Naive thymus-derived CD8-positive, alpha-beta T cell (primary cell): ENCODE measurements at places on chromosomes 11 and 22.

DNA sequence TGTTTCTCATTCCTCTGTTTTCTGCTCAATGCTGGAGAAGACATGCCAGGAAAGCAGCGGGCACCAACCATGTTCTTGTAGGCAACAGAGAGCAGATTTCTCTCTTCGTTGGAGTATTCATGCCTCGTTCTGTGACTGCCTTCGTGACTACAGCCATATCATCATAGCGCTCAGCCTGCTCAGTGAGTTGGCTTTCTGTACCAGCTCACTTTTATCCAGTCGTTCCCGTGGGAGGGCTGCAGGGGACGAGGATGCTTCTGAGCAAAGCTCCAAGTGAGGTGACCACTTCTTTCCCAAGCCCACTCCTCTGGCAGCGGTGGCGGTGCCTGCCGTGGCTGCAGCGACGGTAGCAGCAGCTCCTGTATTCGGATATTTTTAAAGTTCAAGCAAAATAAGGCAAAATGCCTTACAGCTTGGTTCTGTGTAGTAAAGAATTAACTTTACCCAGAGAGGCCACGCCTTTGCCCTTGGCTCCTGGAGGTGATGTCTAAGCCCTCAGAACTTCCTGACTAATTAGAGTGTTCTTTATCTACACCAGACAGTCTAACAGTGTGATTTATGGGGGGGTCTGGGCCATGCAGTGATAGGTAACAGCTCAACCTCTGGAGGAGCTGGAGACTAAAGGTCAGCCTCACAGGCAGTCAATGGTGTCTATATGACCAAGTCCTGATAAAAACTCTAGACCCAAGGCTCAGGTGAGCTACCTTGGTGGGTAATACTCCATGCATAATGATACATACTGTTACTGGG, 35.3 kb downstream of the LDHAL6A start:
- no peak for DNase-seq

DNA sequence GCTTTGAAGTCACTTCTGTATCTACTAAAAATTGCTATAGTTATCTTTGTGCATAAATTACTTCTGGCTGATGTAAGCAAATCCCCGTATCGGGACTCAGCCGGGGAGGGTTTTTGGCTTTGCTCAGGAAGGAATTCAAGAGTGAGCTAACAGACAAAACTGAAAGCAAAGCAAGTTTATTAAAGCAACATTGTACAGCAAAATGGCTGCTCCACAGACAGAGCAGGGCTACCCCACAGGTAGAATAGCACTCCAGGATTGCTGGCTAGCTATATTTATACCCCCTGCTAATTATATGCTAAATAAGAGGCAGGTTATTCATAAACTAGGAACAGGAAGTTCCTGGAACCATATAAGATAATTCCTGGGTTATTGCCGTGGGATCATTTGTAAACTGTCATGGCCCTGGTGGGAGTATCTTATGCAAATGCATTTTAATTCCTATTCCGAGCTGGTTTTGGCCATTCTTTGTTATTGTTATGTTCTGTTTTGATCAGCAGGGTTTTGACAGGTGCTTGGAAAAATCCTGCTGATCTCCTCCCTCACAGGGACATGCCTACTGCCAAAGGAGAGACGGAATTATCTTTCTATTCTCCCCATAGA, 15.2 kb downstream of the MIF start:
- DNase-seq: no peak

DNA sequence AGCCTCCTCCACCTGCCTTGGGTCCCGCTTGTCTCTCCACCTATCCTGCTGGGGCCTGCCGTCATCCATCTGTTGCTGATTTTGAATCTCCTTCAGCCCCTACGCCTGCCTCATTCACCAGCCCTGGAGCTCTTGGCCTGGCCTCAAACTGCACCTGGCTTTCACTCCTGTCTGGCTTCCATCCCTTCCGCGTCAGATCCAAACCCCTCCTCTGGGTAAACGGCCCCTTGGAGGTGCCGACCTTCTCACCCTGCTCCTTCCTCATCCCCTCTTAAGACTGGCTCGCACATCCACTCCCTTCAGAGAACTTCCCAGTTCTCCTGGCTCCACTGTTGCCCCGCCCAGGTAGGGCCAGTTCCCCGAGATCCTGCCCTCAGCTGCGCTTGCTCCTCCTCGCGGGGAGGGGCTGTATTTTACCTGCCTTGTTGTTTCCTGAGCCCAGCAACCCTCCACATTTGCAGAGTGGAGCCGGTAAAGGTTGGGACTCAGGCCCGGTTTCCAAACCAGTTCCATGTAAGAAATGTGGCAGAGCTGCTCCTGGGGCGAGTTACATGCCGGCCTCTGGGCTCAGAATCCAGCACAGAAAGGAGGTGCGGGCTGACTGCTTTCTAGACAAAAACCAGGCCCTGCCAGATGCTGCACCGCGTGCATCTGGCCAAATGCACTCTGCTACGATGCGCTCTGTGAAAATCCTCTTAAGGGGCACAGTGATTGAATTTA, 13.9 kb upstream of the SHANK2 start:
- no peak for DNase-seq

GRCh38 chr22:33018232-33018864, 39.8 kb downstream of the SYN3 start:
- peak; percentile 9 for DNase-seq

DNA sequence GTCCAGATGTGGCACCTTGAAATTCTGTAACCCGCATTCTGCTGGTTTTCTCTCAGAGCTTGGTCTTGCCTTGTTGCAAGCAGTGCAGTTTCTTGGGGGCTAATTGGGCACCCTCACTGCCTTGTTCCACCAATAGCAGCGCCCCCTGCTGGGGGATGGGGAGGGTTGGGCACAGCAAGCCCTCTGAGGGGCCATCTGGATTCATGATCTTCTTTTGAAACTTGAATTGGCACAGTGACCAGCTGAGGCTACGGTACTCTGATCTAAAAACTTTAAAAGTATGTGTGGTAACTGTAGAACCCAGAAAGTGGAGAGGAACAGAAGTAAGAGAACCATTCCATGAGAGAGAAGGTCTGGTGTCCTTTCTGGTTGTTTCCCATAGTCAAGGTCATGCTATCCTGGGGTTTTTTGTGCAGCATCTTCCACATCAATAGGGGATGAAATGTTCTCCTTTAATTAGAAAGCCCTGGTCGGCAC, 64.2 kb downstream of the MED15 start:
- DNase-seq: peak; percentile 71

DNA sequence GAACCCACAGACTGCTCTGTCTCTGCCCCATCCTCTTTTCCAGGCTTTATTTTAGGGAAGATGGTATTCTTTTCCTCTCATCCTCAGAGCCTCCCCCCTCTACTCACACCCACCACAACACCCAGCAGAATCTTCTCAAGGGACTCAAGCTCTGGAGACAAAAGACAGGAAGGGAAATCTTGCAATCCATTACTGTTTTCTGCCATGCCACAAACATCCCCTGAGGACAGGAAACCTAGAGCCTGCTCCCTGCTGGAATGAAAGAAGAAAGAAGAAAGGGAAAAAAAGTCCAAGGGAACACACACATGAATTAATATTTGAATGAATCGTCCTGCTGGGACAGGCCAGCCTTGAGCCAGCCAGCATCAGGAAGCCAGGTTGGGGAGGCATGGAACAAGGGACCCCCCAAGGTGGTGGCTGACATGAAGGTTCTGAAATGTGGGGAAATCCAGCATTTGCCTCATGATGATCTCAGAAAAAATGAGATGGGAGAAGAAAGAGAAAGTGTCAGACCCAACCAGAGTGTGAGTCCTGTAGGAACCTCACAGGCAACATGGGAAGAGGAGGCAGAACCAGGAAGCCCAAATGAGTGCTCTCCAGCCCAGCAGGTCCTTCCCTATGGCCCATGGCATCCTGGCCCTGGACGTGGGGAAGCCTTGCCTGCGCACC, 34.0 kb downstream of the SLCO2B1 start:
- no peak for DNase-seq

- DNase-seq: no peak
These were observed 8.2 kb downstream of the DDX17 start for GRCh38 chr22:38497869-38498268.

DNA sequence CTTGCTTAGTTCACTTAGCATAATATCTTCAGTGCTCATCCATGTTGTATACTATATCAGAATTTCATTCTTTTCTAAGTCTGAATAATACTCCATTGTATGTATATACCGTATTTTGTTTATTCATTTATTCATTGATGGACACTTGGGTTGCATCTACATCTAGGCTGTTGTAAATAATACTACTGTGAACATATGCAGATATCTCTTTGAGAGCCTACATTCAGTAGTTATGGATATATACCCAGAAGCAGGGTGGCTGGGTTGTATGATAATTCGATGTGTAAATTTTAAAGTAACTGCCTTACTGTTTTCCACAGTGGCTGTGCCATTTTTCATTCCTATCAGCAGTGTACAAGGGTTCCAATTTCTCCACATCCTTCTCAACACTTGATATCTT, 116.5 kb downstream of the TMEM135 start:
- DNase-seq: no peak

GRCh38 chr11:34534826-34535225, 21.2 kb upstream of the ELF5 start:
- DNase-seq: no peak

GRCh38 chr11:111569476-111569875, 29.0 kb downstream of the LAYN start:
- no peak for DNase-seq

DNA sequence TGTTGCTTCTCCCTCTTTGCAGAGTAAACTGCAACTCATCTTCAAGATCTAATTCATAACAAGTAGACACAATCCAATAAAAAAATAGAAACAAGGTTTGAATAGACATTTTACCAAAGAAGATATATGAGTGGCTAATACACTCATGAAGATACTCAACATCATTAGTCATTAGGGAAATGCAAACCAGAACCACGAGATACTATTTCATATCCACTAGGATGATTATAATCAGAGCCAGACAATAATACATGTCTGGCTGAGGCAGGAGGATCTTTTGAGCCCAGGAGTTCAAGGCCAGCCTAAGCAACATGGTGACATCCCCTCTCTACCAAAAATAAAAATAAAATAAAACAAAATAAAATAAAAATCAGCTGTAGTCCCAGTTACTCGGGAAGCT, 85.0 kb downstream of the ATG16L2 start:
- no peak for DNase-seq

DNA sequence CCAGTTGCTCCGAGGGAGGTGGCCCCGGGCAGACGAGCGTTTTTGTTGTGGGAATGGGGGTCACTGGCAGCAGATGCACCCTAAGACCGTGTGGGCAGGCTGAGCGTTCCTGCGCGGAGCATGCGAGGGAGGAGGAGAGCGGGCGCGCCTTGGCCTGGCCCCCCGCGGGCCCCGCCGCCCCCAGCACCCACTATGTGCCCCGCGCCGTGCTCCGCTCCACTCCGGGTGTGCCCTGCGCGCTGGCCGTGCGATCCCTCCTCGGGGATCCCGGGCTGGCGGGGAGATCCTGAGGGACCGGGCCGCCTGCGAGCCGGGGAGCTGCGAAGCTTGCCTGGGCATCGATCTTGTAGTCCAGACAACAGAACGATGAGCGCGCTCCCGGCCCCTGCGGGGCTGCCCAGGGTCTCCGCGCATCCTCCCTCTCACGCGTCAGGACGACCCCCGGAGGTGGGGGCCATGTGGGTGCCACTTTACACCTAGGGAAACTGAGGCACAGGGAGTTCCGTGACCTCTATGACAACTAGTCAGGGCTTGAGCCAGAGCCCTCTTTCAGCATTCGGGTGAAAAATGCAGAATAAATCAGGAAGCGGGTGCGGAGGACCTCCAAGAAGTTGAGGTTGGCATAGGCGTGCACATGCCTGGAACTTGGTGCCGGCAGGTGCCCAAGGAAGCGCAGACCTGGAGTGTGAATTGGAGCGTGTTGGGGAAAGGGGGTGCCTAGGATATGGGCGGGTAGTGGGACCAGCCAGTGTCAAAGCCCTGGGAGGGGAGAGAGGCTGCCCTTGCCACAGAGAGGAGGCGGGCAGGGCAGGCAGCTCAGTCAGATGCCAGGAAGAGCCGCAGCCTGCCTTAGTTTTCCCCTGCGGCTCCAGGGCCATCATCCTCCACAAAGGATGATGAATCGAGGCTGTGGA, 1.3 kb upstream of the KMT5B start:
- DNase-seq: peak; percentile 30

DNA sequence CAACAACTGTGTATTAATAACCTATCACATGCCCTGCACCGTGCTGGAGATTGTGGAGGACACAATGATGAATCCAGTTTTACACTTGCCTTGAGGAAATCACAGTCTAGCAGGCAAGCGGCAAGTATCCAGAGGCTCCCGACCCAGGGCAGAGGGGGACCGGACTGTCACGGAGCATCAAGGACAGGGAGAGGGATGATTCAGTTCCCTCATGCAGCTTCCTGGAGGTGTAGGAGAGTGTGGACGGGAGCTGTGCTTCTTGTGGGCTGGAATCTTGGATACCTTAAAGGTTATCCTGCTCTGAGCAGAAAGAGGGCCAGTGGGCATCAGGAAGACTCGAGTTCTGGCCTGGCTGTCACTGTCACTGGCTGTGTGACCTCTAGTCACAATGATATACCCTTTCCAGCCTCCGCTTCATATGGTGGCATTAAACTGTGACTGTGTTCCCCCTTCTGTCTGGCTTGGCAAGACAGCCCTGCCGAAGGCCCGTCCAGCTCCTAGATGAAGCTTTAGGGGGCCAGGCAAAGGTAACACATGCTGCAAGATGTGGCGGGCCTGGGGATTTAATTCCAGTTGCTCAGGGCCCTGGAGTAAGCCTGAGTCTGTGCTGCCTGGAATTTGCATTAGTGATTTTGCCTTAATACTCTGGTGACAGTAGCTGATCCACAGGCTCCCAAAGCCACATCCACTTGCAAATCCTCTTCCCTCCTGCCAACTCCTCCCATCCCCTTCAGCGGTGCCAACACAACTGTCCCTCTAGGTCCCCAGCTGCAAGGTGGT, 162.8 kb downstream of the DSCAML1 start:
- no peak for DNase-seq
